Left lung (tissue), 14 donors: ENCODE measurements at places on chromosomes 5 and 9. TPM values are rescaled to one million over a fixed set of nuclear protein-coding genes. Genes with fewer than 3 reads are reported as not detected.

The SLC36A1 gene
- polyA plus RNA-seq, result 4.0 TPM

The ELOVL7 gene
- 4.8 TPM for polyA plus RNA-seq

The PCDHB7 gene
- 3.9 TPM for polyA plus RNA-seq

The PLCXD3 gene
- polyA plus RNA-seq, result 0.10 TPM

The SPINK6 gene
- polyA plus RNA-seq, result not detected

The ITGA1 gene
- 67.8 TPM for polyA plus RNA-seq

The OR1J2 gene
- polyA plus RNA-seq, result not detected
